ENCODE measurements at places on chromosomes 7 and 10.

GRCh38 chr10:30600005-30600404 lies 29.5 kb downstream of the LYZL2 start:
- no peak for DNase-seq

- no peak for DNase-seq
Observed at GRCh38 chr10:98486421-98486820, 39.7 kb upstream of the HPS1 start.

- DNase-seq = no peak
Observed at GRCh38 chr7:100779359-100779758, 46.0 kb downstream of the ZAN start.

DNA sequence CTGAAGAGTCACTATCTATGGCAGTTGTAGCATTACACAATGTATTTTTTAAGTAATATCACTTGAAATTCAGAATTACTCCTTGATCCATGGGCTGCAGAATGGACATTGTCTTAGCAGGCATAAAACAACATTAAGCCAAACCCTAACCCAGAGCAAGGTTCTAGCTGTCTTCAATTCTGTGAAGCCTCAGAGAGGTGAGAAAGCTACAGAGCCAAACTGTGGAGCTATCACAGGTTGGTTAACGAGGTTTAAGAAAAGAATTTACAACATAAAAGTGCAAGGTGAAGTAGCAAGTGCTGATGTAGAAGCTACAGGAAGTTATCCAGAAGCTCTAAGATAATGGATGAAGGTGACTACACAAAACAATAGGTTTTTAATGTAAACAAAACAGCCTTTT lies 582.7 kb upstream of the POT1 start:
- DNase-seq = no peak

DNA sequence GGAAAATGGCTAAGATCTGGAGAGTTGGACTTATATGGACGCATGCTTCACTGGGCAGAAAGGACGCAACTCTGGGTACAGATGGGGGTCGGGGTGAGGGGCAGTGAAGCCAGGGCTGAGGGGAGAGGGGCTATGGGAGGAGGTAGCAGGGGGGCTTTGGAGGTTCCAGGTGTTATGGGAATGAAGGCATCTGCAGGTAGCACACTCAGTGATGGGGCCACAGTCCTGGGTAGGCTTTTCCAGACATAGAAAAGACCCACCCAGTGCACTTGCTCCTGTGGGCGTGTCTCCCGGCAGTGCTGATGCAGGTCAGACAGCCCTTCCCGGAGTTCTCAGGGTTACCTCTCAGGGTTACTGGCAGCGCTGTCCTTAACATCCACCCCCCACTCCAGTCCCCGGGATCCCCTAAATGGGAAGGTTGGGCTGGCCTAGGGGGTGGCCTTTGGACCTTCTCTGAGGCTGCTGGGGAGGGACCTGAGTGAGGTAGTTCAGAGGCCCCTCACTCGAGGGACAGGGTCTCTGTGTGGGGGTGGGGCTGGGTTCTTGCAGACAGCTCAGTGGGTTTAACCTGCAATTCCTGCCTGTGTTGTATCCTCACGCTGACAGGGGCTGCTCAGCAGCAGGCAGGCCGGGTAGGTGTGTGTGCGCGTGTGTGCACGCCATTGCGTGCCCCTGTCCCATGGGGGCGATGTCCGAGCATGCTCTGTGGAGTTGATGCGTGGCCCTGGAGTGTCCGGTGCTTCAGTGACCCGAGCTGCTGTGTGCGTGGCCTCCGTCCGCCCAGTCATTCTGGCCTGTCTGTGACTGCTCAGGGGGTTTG lies 6.2 kb downstream of the ZYX start:
- DNase-seq = no peak

DNA sequence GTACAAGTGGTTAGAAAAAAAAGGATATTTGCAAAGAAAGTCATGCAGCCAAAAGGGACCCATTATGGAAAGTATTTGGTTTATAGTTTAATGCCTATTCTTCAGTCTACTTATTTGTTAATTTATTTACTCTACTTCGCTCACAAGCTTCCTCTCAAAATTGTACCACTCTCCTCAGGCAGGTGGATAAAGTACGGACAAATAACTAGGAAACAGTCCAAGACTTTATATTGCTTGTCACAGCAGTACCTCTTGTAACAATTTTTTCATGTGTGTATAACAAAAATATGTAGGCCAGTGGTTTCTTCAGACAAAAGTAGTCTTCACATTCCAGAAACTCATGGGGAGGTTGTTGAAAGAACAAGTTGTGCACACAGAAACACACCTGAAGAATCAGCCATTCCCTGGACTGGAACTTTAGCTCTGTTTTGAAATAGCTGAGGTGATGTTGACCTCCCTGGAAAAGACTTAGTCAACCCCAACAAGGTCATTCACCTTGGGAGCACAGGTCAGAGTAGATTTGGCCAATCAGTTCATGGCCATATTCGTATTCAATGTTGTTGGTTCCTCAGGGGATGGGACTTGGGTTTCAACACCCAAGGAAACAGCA lies 73.4 kb downstream of the TES start:
- DNase-seq = no peak

DNA sequence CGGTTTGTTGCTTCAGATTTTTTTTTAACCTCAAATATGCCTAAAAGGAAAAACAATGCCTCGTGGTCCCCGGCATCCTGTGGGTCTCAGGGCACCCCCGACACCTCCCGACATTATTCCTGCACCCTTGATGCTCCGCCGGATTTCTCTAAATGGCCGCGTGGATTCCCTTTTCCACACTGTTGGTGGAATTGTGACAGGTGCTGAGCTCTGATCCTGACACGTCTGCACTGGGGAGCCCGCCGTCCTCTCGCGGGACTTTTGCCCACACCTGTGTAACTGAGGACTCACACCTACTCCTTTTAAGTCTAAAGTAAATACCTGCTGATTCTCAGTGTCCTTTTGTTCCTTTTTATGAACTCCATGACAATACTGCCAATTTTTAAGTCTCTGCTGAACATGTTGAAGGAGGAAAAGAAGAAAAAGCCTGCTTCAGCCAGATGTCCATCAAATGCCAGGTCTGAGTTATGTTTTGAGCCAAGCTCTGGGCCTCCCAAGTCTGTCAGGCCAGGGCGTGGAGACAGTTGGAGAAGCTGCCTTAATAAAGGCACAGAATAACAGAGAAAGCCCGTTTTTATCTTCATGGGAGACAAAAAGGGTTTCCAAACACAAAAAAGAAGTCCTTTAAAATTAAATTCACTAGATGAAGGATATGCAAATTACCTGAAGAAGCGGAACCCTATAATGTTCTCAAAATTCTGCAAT lies 568.2 kb downstream of the DNAJB6 start:
- no peak for DNase-seq

DNA sequence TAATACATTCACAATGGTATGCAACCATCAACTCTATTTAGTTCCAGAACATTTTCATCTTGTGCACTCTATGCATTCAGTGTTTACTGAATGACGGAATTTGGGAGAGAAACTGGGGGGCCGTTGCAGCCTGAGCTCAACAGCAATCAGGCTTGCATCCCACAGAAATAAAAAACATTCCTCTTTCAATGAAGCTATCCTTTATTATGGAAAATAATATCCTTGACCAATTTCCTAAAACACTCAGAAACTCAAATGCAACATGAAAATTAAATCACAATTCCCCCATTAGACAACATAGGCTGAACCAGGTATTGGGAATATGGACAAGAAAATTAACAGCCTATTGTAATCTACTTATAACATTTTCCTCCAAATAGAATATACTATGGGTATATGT lies 6.3 kb upstream of the EXOC4 start:
- DNase-seq = no peak

All from NCI-H1105 treated with DMSO at 0.1 percent for 48 hours (cell line).